EL (cell line): ENCODE measurements at places on chromosomes 2 and 18.

DNA sequence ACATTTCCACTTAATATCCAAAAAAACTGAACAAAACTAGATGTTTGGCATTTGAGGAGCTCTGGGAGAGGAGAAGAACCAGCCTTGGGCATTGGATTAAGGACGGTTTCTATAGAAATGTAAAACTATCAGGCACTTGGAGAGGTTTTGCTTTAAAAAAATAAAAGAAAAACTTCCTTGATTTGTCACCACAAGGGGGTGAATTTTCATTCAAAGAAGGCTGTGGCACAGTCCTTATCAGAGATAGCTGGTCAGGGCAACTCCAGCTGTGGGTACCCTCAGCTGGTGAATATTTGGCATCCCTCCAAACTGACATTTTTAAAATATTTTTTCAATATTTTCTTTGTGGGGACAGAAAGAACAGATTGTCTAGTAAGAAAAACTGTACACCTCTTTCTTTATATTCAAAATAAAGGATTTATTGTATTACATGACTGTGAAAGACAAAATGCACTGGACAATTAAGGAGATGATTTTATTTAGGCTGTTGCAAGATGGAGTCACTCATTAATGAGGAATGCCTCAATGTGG lies 46.1 kb upstream of the TBC1D8 start:
- peak; percentile 18 for DNase-seq

DNA sequence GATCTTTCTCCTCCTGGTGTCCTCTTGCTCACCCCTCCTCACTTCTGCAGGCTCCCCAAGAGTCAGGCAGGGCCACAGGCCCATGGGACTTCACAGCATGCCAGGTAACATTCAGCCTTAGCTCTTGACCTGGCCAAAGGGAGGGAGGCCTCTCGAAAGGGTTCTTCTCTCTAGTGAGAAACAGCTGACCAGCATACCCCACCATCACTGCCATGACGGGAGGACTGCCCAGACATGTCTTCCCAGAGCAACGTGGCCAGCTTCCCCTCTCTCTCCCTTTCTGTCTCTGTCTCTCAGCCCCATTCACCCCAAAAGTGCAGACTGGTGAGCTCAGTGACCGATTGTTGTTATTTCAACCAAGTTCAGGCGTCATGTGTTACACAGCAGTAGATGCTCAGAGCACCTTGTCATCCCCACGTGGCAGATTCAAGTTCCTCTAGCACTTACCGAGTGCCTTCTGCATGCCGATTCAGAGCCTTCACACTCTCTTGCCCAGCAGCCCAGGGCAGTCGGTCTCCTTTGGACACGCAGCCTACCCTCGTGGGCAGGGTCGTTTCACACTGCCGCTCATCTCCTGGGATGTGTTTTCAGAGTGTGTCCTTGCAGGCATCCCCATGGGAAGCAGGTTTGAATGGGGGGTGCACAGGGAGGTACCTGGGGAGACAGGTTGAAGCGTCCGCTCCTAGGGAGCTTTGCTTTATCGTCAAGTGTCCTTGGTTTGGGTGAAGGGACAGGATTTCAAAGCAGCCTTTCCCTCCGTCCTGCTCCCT lies 259.9 kb downstream of the NDUFA10 start:
- no peak for DNase-seq

- DNase-seq = peak; percentile 27
Observed at GRCh38 chr2:71609958-71610357, 156.6 kb downstream of the DYSF start.

DNA sequence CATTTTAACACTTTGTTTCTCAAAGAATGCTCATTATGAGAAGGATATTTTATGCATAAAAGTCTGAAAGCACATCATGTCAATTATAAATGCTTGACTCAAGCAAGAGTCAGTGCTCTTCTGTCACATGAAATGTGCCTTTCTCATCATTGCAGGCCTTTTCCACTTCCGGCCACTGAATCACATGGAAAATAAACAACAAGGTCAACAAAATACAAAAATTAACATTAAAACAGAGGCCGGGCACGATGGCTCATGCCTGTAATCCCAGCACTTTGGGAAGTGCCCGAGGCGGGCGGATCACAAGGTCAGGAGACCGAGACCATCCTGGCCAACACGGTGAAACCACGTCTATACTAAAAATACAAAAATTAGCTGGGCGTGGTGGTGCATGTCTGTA lies 480.6 kb downstream of the SPAG16 start:
- DNase-seq = peak; percentile 35

- DNase-seq = peak; percentile 21
Observed at GRCh38 chr2:168948621-168949212, 47.6 kb downstream of the G6PC2 start.

- DNase-seq = peak; percentile 28
Observed at GRCh38 chr2:64846177-64846576, 143.0 kb upstream of the SLC1A4 start.

DNA sequence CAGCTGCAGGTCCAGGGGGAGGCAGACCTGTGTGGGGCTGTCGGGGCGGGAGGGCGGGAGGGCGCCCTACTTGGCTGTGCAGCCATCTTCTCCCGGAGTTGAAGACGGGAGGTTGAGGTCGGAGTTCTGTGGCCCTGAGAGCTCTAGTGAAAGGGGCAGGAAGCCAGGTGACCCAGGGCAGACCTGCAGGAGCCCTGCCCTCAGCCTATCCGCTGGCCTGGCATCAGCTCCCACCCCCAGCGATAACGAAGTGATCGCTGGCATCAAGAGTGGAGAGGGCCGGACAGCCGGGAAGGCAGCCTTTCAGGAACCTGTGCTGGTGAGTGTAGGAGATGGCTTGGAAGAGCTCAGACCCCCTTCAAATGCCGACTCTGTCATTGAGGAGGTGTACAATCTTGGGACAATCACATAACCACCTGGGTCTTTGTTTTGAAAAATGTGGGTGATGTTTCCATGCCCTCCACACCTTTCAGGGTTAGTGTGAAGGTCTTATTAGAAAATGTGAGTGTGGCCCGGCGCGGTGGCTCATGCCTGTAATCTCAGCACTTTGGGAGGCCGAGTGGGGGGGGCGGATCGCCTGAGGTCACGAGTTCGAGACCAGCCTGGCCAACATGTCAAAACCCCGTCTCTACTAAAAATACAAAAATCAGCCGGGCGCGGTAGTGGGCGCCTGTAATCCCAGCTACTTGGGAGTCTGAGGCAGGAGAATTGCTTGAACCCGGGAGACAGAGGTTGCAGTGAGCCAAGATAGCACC lies 1.3 kb downstream of the ARHGEF4 start:
- DNase-seq = no peak

DNA sequence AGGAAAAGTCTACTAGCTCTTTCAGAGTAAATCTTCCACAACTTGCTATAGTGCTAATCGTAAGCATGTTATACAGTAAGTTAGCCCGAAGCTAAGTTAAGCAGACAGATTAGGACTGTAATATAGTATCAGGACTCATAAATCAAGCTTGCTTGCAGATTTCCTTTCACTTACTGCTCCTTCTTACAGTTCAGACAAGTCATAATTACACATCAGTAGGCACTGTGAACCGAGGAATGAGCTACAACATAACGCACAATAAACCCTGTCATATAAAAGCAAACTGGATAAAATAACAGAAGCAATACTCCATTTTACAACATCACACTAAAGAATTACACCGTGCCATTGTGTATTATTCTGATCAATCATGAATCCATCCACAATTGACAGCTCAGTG lies 832.6 kb upstream of the ZEB2 start:
- no peak for DNase-seq

DNA sequence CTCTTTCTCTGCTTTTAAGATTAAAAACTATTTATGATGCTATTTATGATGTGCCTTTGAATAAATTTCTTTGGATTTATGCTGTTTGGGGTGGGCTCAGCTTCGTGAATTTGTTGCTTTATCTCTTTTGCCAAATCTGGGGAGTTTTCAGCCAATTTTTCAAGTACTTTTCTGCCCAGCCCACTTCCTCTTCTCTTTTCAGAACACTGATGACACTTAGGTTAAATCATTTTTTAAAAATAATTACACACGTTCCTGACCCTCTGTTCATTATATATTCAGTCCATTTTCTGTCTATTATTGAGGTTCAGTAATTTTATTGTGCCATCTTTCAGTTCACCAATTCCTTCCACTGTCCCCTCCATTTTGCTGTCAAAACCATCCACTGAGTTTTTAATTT lies 14.8 kb upstream of the BCL2L11 start:
- DNase-seq = no peak

- DNase-seq = no peak
Observed at GRCh38 chr18:65487569-65487968, 263.2 kb upstream of the CDH7 start.

DNA sequence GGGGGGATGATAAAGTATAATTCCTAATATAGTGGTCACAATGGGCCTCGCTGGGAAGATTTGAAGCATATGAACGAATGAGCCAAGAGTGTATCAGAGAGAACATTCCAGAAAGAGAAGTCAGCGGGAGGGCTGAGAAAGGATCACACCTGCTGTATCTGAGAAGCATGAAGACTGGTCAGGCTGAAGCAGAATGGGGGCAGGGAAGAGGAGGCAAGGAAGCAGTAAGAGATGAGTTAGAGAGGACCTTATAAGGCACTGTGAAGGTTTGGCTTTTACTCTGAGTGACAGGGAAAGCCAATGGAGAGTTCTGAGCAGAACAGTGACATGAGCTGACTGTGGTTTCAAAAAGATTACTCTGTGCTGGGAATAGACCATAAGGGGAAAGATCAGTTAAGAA lies 73.5 kb downstream of the CHN1 start:
- DNase-seq = peak; percentile 46

- no peak for DNase-seq
Observed at GRCh38 chr18:32362484-32362883, 108.2 kb downstream of the GAREM1 start.

- DNase-seq = no peak
Observed at GRCh38 chr2:219643788-219644398, 16.5 kb downstream of the SLC4A3 start.

- no peak for DNase-seq
Observed at GRCh38 chr2:110126906-110127305, 11.3 kb upstream of the MALL start.

GRCh38 chr2:186558512-186559276 lies 31.2 kb upstream of the ITGAV start:
- DNase-seq = no peak

- peak; percentile 25 for DNase-seq
Observed at GRCh38 chr2:131056204-131056931, 36.9 kb downstream of the FAM168B start.

DNA sequence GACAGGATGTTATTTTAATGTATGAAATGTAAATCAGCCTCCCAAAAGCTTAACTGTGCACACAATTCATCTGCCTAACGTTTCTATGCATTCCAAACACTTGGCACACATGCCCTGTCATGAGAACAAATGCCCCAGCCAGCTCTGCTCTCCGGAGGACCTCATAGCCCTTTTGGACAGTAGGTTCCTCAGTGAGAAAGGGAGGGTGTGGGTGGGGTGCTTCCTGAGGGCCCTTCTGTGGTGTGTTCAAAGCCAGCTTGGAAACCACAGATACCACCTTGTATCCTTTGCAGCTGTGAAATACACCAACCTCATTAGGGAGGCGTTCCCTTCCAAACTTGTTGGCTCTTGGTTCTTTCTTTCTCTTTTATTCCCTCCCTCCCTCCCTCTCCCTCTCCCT lies 102.2 kb upstream of the ASB18 start:
- no peak for DNase-seq

DNA sequence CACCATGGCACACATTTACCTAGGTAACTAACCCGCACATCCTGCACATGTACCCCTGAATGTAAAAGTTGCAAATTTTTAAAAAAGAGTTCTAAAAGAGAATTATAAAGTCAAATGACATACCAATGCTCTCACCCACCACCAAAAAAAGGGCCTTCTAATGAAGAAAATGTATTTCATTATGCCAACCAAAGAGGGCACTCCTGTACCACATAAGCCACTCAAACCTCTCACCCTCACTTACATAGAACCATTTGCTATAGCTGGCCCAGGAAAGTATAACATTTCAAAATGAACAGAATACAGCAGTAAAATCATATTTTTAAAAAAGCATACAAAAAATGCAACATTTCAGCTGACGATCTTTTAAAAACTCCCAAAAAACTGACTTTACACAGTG lies 241.5 kb upstream of the PKDCC start:
- DNase-seq = no peak

DNA sequence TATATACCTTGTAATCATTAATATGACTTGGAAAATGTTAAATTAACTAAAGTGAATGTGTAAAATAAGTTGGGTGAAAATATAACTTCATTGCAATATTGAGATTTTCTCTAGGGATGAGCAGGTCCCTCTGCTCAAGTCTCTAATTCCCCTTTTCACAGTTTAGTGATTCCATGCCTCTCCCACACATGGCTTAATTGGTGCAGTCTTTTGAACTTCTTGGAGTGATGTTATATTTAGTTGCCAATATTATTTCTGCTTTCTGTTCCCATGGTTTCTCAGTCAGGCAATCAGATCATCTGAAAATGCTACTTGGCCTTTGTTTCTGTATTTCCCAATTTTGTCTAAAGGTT lies 233.7 kb upstream of the SPOPL start:
- DNase-seq = no peak

GRCh38 chr2:26285931-26286330 lies 41.2 kb downstream of the HADHB start:
- no peak for DNase-seq

- DNase-seq = no peak
Observed at GRCh38 chr18:61735564-61736102, 157.2 kb downstream of the RNF152 start.

- peak; percentile 26 for DNase-seq
Observed at GRCh38 chr2:221286406-221286805, 285.7 kb downstream of the EPHA4 start.

DNA sequence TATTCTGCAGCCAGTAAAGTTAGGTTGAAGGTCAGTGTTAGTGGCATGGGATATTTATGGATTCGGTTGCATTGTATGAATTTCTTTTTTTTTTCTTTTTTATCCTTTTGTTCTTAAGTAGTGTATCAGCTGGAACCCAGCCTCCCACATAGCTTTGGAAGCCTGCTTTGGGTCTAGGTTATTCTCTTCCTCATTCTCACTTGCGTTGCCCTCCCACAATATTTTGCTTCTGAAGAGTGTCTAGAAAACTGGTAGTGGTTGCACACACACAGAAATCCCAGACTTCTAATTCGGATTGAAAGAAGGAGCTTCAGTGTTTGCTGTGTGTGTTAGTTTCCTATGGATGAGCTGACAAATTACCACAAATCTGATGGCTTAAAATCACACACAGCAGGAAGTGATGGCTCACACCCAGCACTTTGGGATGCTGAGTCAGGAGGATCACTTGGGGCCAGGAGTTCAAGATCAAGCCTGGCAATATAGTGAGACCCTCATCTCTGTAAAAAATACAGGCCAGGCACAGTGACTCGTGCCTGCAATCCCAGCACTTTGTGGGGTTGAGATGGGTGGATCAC lies 104.8 kb downstream of the ARL4C start:
- no peak for DNase-seq

- DNase-seq = peak; percentile 40
Observed at GRCh38 chr2:40668425-40668824, 216.5 kb upstream of the SLC8A1 start.

DNA sequence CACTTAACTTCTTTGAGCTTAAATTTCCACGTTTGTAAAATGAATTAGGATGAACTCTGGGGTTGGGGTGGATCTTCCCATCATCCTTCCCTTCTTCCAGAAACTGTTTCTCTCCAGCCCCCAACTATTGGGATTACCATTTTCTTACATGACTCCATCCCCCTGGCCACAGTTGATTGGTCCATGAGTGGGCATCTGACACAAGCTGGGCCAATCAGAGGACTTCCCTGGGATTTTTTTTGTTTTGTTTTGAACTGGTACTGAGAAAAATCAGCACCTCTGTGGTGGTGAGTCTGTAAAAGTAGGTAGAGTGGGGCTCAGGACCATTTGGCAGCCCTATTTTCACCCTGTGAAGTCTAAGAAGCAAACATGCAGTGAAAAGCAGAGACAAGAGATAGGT lies 118.0 kb upstream of the SERTAD2 start:
- no peak for DNase-seq
